ENCODE measurements at places on chromosomes 16 and 17.

DNA sequence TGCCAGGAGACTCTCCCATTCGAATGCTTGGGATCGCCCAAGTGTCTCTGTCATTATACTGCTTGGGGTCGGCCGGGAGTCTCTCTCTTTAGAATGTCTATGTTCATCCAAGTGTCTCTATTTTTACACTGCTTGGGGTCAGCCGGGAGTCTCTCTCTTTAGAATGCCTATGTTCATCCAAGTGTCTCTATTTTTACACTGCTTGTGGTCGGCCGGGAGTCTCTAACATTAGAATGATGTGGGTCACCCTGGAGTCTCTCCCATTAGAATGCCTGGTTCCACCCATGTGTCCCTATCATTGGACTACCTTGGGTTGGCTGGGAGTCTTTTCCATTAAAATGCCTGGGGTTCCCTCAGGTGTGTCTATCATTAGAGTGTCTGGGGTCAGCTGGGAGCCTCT is 2230.4 kb downstream of the TP53TG3F start:
- DNase-seq: no peak

DNA sequence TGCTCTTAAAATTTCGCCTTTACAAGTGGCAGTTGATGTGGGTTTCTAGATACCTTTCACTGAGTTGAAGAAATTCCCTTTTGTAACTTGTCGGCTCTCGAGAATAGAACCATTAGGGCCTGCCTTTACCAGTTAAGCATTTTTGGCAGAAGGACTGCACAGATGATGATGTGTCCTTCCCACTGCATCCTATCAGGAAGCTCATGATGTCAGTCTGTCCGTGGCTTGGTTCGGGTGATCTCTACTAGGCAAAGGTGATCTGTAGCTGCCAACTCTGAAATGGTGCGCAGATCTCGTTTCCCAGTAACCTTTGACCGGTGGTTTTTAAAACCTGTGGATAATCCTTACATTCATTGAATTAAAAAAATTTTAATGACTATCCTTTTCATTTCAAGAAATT is 49.7 kb downstream of the ZNRF1 start:
- no peak for DNase-seq

DNA sequence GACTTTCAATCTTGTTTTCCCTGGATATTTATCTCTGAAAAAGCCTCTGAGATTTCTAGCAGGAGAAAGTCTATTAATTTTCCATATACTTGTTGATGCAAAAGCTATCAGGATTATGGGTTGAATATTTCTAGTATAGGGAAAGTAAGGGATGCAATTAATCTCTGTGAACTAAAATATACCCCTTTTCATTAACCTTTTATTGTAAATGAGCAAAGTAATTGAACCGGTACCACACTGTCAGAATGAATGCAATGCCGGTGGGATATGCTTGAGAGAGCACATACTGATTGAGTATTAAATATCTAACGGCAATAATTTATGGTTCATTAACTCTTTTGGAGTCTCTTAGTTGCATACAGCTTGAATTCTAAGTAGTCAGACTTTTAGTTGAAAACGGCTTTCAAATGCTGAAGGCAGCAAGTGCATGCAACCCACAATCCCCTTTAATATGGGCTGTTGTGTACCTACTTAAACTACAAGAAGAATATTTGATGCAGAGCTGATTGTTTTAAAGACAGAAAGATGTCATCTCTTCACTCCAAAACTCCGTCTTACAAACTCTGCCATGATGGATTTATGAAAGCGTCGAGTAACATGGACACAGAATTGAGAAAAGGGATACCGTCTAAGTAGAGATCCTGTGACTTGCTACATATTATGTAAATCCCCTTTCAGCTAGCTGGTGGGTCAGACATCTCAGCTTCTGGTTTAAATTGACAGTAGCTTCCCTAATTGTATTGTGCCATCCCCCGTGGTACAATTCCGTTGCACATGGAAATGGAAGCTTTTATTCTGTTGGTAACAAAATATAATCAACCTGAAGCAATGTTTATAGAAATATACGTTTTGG is 141.3 kb upstream of the CDH8 start:
- no peak for DNase-seq

- DNase-seq: no peak
Observed at GRCh38 chr17:61619493-61619892, 28.5 kb upstream of the NACA2 start.

DNA sequence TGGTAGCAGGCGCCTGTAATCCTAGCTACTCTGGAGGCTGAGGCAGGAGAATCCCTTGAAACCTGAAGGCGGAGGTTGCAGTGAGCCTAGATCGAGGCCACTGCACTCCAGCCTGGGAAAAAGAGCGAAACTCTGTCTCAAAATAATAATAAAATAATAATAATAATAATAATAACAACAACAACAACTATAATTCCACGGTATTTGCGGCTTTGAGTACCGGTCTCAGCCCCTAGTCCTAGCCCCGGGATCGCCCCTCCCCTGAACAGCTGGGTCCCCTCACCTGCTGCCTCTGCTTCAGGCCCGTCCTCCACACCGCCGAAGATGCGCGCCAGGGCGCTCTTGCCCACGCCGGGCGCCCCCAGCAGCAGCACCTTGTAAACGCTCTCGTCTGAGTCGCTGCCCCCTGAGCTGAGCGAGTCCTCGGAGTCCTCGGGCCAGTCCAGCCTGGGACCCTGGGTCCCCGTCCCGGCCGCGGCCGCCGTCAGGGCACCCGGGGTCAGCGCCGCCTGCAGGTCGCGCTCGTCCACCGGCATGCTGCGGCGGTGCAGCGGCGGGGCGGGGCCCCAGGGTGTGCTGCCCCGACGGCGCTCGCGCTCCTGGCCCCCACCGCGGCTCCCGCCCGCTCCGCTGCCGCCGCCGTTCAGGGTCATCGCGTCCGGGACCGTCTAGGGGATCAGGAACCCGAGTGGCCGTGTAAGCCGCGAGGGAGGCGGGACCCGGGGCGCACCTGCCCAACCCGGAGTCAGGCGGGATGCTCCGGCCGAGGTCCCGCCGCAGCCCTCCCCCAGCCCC is 611 bp downstream of the RRAD start:
- no peak for DNase-seq

GRCh38 chr16:1895949-1896675 is 22.1 kb downstream of the HS3ST6 start:
- DNase-seq: no peak

GRCh38 chr16:526181-527014 is 1.1 kb upstream of the CAPN15 start:
- DNase-seq: no peak

DNA sequence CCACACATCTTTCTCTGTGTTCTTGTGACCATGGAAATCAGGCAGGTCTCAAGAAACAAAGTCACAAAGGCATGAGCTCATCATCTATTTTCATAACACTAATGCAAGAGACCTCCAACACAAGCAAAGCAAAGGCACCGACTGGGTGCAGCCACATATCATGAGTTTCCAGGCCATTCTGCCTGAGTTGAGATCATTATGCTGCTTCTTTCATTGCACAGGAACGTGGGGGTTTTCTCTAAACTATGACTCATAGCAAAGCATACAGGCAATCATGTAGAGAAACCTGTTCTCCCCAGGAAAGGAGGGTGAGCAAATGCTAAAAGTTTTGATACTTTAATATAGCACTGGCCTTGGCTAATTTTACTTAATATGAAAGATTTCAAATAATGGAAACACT is 60.7 kb downstream of the GRIN2A start:
- no peak for DNase-seq

GRCh38 chr16:19717314-19717713 is 713 bp downstream of the KNOP1 start:
- peak; percentile 30 for DNase-seq

DNA sequence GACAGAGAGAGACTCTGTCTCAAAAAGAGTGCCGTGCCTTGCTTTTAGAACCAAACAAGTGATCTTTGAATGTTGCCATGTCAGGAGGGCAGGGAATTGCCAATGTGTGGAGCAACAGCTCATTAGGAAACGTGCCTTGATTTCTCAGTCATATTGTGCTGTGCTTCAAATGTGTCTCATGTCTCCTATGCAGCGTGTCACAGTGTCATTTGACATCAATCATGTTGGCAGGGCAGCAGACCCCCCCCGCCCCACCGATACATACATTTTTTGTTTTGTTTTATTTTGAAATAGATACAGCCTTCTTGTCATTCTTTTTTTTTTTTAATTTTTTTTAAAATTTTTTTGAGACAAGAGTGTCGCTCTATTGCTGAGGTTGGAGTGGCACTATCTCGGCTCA is 22.1 kb downstream of the MRC2 start:
- DNase-seq: no peak

GRCh38 chr16:55468352-55468990 is 10.5 kb upstream of the MMP2 start:
- DNase-seq: no peak

GRCh38 chr17:31672161-31672819 is 186.8 kb downstream of the COPRS start:
- DNase-seq: no peak

DNA sequence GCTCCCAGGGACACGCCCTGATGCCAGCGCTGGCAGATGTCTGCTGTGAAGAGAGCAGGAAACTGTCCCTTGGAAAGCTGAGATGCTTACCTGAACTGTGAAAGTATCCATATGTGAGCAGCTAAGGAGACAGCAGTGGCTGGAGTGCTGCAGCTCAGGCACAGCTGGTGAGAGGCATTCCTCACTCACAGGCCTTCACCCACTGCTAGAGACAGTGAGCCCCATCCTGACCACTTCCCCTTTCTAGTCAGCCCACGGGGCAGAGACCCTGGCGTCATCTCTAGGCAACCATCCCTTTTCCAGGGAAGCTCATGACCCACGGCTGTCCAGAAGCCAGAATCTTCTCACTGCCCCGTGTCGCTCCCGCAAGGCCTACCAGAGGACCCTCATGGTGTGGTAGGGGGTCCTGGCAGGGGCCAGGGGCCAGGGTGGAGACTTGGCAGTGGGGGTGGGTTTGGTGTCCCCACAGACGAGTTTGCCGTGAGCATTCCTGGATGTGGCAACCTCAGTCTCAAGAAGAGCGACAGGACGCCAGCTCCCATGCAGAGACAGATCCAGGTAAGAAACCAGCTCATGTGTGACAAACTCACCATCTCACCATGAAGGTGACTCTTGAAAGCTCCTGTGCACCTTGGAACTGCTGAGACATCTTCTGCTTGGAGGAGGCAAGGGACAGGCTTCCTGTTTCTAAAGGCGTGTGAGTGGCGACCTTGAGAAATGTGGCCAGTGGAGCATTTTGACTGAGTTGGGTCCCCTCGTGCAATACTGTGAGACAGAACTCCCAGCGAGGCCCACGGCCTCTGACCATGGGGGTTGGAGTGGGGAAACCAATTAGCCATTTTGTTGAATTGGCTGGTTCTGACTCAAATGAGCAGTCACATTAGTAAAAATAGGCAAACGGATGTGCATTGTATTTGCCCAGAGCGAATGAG is at the start of gene SCIMP:
Gene SCIMP, minus strand, starts transcription at position 216 of the 932 bp plus-strand sequence. Its CDS starts 105 bp downstream, at position 111.
- DNase-seq: no peak

GRCh38 chr17:9769036-9769695 is 22.2 kb downstream of the DHRS7C start:
- DNase-seq: no peak

DNA sequence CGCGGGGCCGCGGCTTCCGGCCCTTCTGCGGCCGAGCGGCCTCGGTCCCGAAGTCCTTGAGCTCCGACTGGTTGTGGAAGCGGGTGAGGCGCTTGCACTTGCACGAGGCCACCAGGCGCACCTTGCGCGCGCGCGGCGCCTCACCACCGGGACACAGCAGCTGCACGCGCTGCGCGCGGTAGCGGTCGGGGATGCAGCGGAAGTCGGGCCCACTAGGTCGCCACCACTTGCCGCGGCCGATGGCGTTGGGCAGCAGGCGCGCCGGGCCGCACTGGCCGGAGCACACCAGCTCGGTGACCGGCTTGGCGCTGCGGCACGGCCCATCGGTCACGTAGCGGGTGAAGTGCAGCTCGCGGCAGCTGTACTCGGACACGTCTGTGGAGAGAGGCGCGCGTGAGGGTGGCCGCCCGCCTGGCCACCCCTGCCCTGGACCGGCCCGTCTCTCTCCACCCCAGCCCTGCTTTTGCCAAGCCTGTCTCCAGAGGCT is 3.2 kb downstream of the SOST start:
- DNase-seq: no peak

DNA sequence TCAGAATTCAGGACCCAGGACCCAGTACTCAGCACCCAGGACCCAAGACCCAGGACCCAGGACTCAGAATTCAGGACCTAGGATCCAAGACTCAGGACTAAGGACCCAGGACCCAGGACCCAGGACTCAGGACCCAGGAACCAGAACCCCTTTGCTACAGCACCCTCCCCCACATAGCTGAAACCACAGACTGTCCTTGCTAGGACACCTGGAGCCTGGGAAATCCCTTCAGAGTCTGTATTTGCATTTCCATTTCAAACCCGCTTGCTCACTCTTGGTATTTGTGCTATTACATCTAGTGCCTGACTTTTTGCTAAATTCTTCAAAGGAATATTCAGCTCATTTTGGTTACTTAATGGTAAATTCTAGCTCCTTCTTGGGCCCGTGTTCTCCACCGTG is 275.8 kb upstream of the MAF start:
- no peak for DNase-seq

GRCh38 chr17:76538941-76539570 is 788 bp upstream of the PRCD start:
- DNase-seq: no peak

GRCh38 chr17:71316176-71316897 is 804.5 kb upstream of the SOX9 start:
- DNase-seq: no peak

DNA sequence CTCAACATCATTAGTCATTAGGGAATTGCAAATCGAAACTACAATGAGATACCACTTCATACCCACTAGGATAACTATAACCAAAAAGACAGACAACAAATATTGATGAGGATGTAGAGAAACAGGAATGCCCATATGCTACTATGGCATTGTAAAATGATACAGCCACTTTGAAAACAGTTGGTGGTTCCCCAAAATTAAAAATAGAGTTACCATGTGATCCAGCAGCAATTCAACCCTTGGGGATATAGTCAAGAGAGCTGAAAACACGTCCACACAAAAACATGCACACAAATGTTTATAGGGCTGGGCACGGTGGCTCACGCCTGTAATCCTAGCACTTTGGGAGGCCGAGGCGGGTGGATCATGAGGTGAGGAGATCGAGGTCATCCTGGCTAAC is 10.0 kb upstream of the PECAM1 start:
- no peak for DNase-seq

GRCh38 chr16:55809851-55810250 is 23.0 kb downstream of the CES1 start:
- DNase-seq: no peak

GRCh38 chr17:17151055-17151454 is 55.1 kb downstream of the PLD6 start:
- no peak for DNase-seq
